ENCODE measurements at places on chromosomes 7 and 10.

DNA sequence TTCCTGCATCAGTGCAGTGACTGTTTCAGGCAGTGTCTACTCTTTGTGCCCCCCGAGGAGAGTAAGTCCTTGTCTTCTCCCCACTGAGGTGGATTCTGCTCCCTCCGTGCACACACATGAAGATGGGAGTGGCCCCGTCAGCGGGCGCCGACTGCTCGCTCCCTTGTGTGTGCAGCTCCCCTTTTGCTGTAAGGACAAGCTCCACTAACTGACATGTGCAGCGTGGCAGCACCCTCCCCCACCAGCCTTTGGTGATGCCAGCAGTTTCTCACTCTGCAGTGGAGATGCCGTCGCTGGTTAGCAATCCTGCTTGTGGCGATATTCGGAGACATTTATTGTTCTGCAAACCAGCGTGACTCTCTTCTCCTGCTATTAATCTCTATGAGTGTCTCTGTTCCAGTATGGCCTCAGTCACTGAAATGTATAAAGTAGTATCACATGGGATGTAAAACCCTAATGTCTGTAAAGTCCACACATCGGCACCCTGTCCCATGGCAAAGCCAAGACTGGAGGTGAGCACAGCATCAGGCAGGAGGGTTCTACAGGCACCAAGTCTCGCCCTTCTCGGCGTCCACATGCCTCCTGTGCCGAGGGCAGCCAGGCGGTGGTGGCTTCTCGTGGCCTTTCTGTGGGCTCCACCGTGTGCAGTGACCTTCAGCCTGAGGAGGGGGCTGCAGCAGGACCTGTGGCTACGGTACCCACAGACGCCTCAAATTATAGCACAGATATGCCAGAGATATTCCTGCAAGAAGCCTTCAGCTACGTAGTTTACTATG lies 202.7 kb downstream of the EBF3 start:
- no peak for DNase-seq

DNA sequence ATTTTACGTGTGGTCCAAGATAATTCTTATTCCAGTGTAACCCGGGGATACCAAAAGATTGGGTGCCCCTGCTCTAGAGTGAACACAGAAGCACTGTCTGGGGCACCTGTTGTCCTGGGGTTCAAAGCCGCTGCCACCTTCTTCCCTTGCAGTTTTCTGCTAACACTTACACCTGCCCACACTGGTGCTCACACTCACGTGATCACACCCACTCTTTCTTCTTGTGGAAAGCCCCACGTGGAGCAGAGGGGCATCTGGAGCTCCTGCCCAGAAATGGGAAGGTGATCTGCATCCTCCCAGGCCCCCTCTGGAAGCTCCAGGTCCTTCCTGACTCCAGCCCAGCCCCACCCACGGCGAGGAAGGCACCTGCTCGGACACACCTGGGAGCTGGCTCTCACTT lies 42.9 kb downstream of the PTPRN2 start:
- no peak for DNase-seq

DNA sequence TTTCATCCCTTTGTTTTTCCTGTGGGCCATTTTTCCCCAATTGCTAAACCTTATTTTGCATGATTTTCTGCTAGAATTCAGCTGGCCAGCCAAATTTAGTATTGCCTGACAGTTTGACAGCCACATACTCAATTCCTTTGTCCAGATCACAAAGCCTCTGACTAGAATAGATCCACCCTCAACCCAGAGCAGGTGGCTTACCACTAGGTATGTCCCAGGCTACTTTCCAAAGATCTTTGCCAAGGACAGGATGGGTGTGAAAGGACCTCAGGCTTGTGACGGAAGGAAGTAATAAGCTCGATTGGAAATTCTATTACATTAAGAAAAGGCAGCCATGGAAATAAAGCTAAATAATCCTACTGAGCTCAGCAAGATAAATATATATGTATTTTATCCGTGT lies 50.6 kb upstream of the AGK start:
- no peak for DNase-seq

DNA sequence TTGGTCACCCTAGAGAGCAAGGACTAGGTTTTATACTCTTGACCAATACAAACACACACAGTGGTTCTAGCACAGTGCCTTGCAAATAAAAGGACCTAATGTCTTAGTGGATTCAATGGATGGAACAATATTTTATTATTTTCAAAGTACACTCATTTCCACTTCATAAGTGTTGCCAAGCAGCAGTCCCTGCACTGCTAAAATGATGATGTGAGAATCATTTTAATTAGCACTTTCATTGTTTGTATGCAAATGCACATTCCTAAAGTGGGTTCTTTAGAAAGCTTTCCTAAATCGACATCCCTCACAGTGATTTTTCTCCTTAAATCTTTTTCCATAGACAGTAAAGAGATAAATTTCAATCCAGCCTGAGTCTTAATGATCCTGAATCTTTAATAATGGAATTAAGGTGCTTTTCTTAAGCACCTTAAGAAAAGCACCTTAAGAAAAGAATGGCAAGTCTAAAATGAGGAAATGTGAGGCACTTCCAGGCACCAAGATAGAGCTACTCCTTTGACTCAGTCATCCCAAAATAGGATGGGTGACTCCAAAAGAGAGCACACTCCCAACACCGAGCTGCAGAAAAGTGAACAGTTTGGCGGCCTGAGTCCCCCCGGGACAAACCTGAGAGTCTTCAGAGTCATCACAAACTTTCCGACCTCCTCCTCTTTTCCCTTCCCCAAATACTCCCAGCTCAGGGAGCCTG lies 84.5 kb downstream of the SORBS1 start:
- DNase-seq, result no peak

GRCh38 chr7:35253460-35253709 lies 515 bp downstream of the TBX20 start:
- peak; percentile 16 for DNase-seq

DNA sequence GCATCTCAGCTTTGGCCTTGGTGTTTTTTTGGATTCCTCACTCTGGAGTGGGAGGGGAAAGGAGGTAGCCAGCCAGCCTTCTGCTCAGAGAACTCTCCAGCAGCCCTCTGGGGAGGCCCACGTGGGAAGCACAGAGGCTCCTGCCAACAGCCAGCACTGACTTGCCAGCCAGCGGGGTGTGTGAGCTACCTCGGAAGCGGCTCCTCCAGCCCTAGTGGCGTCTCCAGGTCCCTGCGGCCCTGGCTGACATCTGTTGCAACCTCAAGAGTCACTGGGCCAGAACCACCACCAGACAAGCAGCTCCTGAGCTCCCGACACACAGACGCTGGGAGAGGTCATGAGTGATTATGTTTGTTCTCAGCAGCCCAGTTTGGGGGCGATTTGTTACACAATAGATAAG lies 180.2 kb upstream of the FZD8 start:
- DNase-seq, result peak; percentile 60

DNA sequence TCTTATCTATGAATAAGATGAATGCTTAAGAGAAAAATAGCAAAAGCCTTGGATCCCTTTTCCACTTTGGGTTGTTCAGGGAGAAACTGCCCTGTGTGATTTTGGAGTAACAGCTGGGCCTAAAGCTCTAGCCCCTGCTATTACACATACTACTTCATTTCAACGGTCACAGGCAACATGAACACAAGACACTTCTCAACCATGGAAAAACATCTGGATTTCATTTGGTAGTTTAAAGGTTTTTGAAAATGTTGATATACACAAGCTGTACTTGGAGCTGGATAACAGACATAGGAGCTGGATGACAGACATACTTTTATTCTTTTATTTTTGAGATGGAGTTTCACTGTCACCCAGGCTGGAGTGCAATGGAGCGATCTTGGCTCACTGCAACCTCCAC lies 2.7 kb upstream of the CHUK start:
- DNase-seq, result no peak

- peak; percentile 82 for DNase-seq
These were observed at the start of gene MACROH2A2 for GRCh38 chr10:70052462-70053217. Gene MACROH2A2 (plus strand): TSS chr10:70052846. CDS start chr10:70075659, 22,813 bp downstream.

DNA sequence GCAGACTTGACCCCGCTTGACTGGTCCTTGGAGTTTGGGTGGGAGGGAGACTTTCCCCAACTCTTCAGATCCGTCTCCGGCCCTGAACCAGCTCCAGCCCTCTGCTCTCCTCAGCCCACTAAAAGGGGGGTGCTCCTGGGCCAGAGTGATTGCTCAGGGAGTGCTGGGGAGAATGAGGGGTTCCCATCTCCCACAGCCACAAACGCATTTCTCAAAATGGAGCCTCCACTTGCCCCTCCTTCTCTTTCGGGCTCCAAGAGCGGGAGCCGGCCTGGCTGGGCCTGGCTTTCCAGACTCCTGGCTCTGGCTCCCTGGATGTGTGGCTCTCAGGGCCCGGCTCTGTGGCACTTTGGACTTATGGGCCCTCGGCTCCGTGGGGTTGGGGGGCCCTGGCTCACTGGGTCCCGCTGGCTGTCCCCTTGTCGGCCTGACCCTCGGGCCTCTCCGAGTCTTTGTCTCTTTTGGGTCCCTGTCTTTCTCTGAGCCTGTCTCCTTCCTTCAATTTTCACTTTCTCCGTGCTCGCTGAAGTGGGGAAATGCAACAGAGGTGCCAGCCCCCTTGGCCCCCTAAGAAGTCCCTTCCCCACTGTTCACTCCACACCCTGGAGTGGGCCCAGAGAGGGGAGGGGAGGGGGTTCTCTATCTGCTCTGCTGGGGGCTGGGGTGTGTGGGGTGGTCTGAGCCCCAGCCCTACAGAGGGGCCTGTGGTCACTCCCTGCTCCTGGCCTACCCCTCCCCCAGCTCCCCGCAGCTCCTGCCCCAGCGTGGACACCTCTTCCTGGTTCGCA lies 713 bp downstream of the LZTS2 start:
- peak; percentile 41 for DNase-seq

DNA sequence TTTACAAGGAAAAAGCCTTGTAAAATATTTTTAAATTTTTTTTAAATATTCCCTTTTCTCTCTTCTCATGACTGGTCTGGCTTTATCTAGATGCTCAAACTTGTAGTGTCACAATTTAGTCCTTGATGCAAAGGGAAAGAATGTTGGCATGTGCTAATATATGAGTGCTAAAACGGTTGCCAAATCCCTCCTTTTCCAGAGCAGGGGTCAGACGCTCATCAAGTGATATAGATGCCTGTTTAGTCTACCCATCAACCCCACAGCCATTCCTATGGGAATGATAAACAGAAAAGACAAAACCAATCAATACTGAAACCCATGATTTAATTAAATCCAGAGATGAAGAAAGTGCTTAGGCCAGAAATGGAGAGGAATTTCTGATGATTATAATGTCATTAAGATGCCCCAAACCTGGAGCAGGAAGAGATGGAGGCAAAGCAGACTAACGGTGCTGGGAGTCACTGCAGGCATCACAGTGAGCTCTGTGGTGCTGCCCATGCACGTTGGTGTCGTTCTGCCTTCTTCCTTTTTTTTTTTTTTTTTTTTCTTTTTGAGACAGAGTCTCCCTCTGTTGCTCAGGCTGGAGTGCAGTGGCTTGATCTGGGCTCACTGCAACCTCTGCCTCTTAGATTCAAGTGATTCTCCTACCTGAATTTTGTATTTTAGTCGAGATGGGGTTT lies 210.1 kb upstream of the STK17A start:
- no peak for DNase-seq

- DNase-seq, result no peak
These were observed 99.7 kb downstream of the ELMO1 start for GRCh38 chr7:37348982-37349381.

- DNase-seq, result no peak
These were observed 26.9 kb downstream of the ZEB1 start for GRCh38 chr10:31345886-31346285.

- no peak for DNase-seq
These were observed 65.6 kb upstream of the ADO start for GRCh38 chr10:62738916-62739315.

DNA sequence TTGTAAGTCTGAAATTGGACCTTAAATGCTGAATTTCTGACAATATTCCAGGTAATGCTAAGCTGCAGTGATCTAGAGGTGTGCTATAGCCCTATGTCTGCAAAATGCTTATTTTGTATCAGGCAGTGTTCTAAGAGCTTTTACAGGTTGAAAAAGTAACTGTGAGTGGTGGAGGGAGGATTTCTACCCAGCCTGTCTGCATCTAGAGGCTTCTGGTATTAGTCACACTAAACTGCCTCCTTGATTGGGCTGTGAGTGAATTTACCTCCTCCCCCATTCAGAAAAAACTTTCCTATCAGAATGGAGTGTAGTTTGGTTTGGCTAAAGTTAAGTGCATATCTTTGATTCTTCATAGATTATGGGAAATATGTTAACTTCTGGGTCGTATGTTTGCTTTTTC lies 56.8 kb downstream of the BBS9 start:
- DNase-seq, result no peak

DNA sequence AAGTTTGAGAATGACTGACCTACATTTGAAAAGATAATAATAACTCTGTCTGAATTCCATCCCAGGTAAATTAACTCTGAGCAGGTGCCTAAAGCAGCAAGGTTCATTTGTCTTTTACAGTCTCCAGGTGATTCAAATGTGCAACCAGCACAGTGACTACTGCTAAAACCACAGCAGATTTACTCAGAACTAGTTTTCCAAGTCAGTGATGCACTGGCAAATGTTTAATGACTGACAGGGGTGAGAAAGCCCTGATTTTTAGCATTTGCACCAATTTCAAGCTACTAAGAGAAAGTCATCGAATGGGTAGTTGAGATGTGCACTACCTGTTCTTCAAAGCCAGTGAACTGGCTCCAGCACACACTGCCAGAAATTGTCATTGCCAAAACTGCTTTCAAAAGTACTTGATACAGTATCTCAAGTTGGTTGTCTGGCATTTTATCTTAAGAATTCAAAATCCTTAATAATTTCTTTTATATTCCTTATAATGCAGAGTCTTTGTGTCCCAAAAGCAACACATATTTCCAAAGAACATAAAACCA lies 60.3 kb downstream of the ATOH7 start:
- DNase-seq, result no peak

DNA sequence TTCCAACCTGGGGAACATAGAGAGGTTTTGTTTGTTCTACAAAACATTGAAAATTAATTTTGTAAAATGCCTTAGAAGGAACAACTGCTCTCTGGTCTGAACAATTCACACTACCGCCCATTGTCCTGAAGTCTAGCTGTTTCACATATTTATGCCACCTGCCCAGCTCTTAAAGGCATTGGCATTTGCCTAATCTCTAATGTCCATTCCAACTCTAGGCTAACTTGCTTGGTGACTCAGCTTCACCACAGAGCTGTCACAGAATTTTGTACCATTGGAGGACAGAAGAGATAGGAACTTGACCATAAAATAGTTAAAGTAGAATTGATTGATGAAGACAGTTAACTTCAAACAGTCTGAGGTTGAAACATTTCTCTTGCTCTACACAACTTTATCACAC lies 53.5 kb upstream of the PPP1R17 start:
- DNase-seq, result no peak

DNA sequence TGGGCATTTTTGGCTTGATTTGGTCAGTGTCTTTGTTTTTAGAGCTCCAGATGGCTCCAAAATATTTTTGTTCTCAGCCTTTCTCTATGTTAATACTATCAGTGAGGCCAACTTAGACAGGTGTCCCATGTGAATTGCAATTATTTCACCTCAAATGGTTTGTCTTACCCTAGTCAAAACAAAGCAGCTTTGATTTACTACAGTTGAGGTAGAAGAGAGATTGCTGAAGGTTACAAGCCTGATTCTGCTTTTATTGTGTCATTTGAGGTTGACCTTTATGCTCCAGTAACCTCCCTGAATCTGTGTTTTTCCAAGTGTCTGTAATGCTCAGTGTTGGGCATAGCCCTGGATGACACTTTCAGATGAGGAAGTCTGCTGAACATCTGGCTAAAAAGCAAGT lies 882.9 kb downstream of the NRG3 start:
- DNase-seq, result no peak

- no peak for DNase-seq
These were observed 1085.5 kb downstream of the SORCS1 start for GRCh38 chr10:106078895-106079576.

Data from nephron progenitor cell (in vitro differentiated cells).